Activated naive CD8-positive, alpha-beta T cell treated with anti-CD3 and anti-CD28 coated beads, Interleukin-2, amount 10 ng/mL, durations not matched to agents 7 days and 5 days (primary cell): ENCODE measurements at places on chromosomes 16 and 17.

GRCh38 chr16:11768849-11769248 lies 26.2 kb upstream of the TXNDC11 start:
- DNase-seq: no peak
- no peaks in the 10 kb centered on the region for H3K27me3 ChIP-seq
- H3K4me3 ChIP-seq: peak overlapping the region; percentile 3
- H3K4me1 ChIP-seq: peaks cover 8% of the 10 kb centered on the region
- H3K27ac ChIP-seq: peak overlapping the region; percentile 52

DNA sequence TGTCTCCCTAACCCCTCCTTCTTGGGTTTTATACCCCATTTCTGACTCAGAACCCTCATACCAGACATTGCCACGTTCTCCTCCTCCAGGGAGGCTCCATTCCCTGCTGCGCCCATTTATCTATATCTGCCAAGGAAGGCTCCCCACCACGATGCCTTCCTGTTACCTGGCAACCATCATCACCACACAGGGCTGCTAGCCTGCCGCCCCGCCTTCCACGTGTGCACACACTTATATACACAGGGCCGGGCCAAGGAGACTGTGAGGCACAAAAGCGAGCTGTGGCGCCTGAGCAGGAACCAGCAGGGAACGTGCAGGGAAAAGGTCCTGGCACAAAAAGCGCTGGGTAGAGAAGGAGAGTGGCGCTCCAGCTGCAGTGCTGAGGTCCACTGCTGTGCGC lies 261.8 kb downstream of the CBLN1 start:
- DNase-seq: no peak
- H3K27ac ChIP-seq: peak overlapping the region; percentile 21
- H3K4me3 ChIP-seq: no peak overlapping the region

- no peak for DNase-seq
- H3K4me1 ChIP-seq: no peaks in the 10 kb centered on the region
- no peaks in the 10 kb centered on the region for H3K27me3 ChIP-seq
- H3K36me3 ChIP-seq: no peaks in the 10 kb centered on the region
- no peak overlapping the region for H3K27ac ChIP-seq
These were observed 196.7 kb downstream of the CYB561 start for GRCh38 chr17:63249256-63250004.

GRCh38 chr17:74281799-74282198 lies 7.8 kb downstream of the DNAI2 start:
- H3K36me3 ChIP-seq: no peaks in the 10 kb centered on the region
- H3K4me3 ChIP-seq: no peak overlapping the region
- peak overlapping the region; percentile 9 for H3K27ac ChIP-seq
- no peak for DNase-seq

GRCh38 chr17:80283116-80283852 lies 22.6 kb downstream of the RNF213 start:
- no peak overlapping the region for H3K27ac ChIP-seq
- no peaks in the 10 kb centered on the region for H3K27me3 ChIP-seq
- no peak overlapping the region for H3K4me3 ChIP-seq
- H3K36me3 ChIP-seq: peaks cover 30% of the 10 kb centered on the region
- H3K4me1 ChIP-seq: peaks cover 10% of the 10 kb centered on the region
- DNase-seq: no peak

DNA sequence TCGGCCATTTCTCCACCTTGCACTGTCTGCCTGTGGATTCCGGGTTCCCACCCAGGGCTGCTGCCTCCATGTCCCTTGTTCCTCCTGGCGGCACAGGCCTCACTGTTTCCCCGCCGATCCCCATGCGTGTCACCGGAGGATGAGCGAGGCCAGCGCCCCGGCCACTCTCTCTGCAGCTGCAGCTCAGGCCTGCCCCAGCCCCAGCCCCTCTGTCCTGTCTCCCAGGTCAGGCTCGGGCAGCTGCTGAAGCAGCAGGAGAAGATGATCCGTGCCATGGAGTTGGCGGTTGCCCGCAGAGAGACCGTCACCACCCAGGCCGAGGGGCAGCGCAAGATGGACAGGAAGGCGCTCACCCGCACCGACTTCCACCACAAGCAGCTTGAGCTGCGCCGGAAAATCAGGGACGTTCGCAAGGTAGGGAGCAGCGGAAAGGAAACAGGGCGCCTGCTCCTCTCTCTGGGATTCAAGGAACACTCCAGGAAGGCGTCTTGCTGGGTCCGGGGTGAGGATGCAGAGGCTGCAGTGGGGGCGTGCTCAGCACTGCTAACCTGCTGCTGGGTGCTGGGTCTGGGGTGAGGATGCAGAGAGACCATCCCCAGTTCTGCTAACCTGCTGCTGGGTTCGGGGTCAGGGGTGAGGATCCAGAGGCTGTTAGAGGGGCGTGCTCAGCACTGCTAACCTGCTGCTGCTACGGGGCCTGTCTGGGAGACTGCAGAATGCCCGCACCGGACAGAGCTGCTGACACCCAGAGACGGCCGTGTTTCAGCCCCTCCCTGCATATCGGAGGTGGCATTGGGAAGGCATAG lies 6.1 kb upstream of the GAA start:
- H3K4me3 ChIP-seq: no peak overlapping the region
- no peak for DNase-seq
- H3K27ac ChIP-seq: no peak overlapping the region
- no peaks in the 10 kb centered on the region for H3K36me3 ChIP-seq

GRCh38 chr16:88805340-88805715 lies 1.7 kb downstream of the CDT1 start:
- H3K27me3 ChIP-seq: no peaks in the 10 kb centered on the region
- no peak for DNase-seq
- peaks cover 20% of the 10 kb centered on the region for H3K4me1 ChIP-seq
- peaks cover 14% of the 10 kb centered on the region for H3K36me3 ChIP-seq
- no peak overlapping the region for H3K27ac ChIP-seq
- no peak overlapping the region for H3K4me3 ChIP-seq

- no peaks in the 10 kb centered on the region for H3K27me3 ChIP-seq
- peaks cover 33% of the 10 kb centered on the region for H3K4me1 ChIP-seq
- DNase-seq: peak; percentile 78
- peak overlapping the region; percentile 96 for H3K27ac ChIP-seq
- H3K36me3 ChIP-seq: peaks cover 17% of the 10 kb centered on the region
These were observed 675 bp downstream of the RNF213 start for GRCh38 chr17:80261159-80261894.

DNA sequence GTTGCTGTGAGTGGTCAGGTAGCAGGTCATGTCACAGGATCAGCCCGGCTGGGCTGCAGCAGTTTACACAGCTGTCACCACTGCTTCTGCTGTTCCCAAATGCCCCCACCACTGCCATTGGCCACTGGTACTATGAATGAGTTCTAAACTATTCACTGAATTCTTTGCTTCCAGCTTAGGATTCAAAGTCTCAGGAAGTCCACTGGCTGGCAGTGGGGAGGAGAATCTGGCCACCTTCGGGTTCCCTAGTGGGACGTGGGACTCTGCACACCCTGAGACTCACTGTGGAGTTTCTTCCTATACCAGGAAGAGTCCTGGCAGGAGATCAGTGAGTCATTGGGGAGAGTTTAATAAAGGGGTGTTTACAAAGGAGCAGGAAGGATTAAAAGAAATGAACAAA lies 6.9 kb downstream of the MT1X start:
- no peak for DNase-seq
- H3K27me3 ChIP-seq: peaks cover 2% of the 10 kb centered on the region
- H3K36me3 ChIP-seq: peaks cover 6% of the 10 kb centered on the region
- no peak overlapping the region for H3K27ac ChIP-seq

- no peak overlapping the region for H3K4me3 ChIP-seq
- H3K4me1 ChIP-seq: peaks cover 32% of the 10 kb centered on the region
- H3K27me3 ChIP-seq: no peaks in the 10 kb centered on the region
- no peak for DNase-seq
These were observed 16.4 kb upstream of the SEC14L1 start for GRCh38 chr17:77124192-77124889.

GRCh38 chr16:84054916-84055315 lies 12.3 kb upstream of the SLC38A8 start:
- H3K4me1 ChIP-seq: no peaks in the 10 kb centered on the region
- no peak overlapping the region for H3K27ac ChIP-seq
- H3K4me3 ChIP-seq: no peak overlapping the region
- H3K27me3 ChIP-seq: no peaks in the 10 kb centered on the region
- no peak for DNase-seq

- no peaks in the 10 kb centered on the region for H3K27me3 ChIP-seq
- H3K4me3 ChIP-seq: no peak overlapping the region
- no peak overlapping the region for H3K27ac ChIP-seq
- no peaks in the 10 kb centered on the region for H3K36me3 ChIP-seq
- no peak for DNase-seq
- no peaks in the 10 kb centered on the region for H3K4me1 ChIP-seq
These were observed 606.3 kb downstream of the KCNJ2 start for GRCh38 chr17:70775679-70776078.

DNA sequence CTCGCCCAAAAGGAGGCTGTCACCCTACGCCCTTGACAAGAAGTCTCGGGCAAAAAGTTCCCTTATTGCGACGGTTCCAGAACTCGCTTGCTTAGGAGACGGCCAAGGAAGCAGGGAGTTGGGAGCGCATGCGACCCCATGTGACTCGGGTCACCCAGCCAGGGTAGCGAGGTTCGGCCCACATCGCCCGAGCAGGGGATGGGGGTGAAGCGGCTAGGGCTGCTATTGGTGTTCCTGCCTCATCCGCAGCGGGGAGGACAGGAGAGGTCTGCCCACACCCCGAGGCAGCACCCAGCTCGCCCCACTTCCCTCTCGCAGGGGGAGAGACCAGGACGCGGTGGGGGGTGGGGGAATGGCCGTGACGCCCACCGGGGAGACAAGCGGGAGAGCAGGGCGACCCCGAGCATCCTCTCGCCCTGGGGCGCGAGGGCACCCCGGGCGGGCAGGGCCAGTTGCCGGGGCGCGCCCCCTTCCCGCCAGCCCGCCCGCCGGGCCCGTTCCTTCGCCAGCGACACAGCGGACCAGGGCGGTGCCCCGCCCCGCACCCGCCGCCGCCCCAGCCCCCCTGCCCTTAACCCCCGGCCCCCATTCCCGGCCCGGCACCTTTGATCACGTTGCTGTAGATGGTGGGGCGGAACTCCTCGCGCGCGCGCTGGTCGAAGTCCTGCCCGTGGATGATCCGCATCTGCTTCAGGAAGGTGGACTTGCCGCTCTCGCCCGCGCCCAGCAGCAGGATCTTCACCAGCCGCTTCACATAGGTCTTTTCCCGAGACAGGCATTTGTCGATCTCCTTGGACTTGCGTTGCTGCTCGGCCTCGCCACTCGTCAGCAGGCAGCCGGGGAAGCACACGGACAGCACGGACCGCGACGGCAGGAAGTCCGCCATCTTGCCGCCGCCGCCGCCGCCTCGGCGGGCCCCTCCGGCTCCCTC lies 567 bp downstream of the GNA13 start:
- peaks cover 27% of the 10 kb centered on the region for H3K36me3 ChIP-seq
- peaks cover 33% of the 10 kb centered on the region for H3K4me1 ChIP-seq
- peak overlapping the region; percentile 96 for H3K4me3 ChIP-seq
- peaks cover 10% of the 10 kb centered on the region for H3K27me3 ChIP-seq

GRCh38 chr16:23324727-23325126 lies 22.6 kb downstream of the SCNN1B start:
- no peak overlapping the region for H3K4me3 ChIP-seq
- H3K27me3 ChIP-seq: peaks cover 6% of the 10 kb centered on the region
- no peak overlapping the region for H3K27ac ChIP-seq
- no peak for DNase-seq

- H3K4me3 ChIP-seq: peak overlapping the region; percentile 51
- H3K27me3 ChIP-seq: no peaks in the 10 kb centered on the region
- peaks cover 25% of the 10 kb centered on the region for H3K36me3 ChIP-seq
- no peak for DNase-seq
- H3K27ac ChIP-seq: peak overlapping the region; percentile 93
These were observed 16.4 kb downstream of the CDR2 start for GRCh38 chr16:22358000-22358399.

GRCh38 chr17:17408236-17408794 lies 68.5 kb upstream of the MED9 start:
- peaks cover 2% of the 10 kb centered on the region for H3K36me3 ChIP-seq
- H3K4me1 ChIP-seq: peaks cover 43% of the 10 kb centered on the region
- peaks cover 4% of the 10 kb centered on the region for H3K27me3 ChIP-seq
- H3K27ac ChIP-seq: no peak overlapping the region
- H3K4me3 ChIP-seq: no peak overlapping the region
- DNase-seq: no peak

GRCh38 chr17:31598921-31599571 lies 207.6 kb downstream of the RAB11FIP4 start:
- no peak overlapping the region for H3K27ac ChIP-seq
- no peaks in the 10 kb centered on the region for H3K36me3 ChIP-seq
- H3K27me3 ChIP-seq: no peaks in the 10 kb centered on the region
- H3K4me3 ChIP-seq: no peak overlapping the region
- DNase-seq: no peak
- peaks cover 2% of the 10 kb centered on the region for H3K4me1 ChIP-seq

- H3K4me3 ChIP-seq: no peak overlapping the region
- H3K27ac ChIP-seq: no peak overlapping the region
- no peak for DNase-seq
These were observed 22.9 kb downstream of the RPGRIP1L start for GRCh38 chr16:53680756-53681155.

- no peak for DNase-seq
- H3K27ac ChIP-seq: no peak overlapping the region
- H3K4me3 ChIP-seq: no peak overlapping the region
These were observed 34.4 kb upstream of the CDRT4 start for GRCh38 chr17:15501793-15502192.

GRCh38 chr17:9434642-9435057 lies 141.0 kb downstream of the STX8 start:
- DNase-seq: no peak
- H3K4me1 ChIP-seq: peaks cover 9% of the 10 kb centered on the region
- H3K27ac ChIP-seq: no peak overlapping the region
- H3K27me3 ChIP-seq: no peaks in the 10 kb centered on the region
- H3K36me3 ChIP-seq: peaks cover 7% of the 10 kb centered on the region
- H3K4me3 ChIP-seq: no peak overlapping the region

DNA sequence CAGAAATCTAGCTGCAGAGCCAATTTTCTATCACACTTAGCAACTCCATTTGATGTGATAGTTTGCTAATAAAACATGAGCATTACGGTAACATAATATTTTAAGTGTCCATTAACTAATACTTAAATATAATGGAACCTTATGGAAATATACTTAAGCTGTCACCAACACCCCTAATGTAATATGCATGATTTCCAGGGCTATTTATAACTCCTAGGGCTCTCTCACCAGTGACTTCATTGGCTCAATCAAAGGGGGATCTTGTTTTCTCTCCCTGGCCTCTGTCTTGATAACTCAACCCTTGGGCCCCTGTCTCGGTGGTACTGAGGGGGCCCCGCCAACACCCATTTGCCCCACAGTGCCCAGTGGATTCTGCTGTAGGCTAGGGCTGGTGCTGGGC lies 170.4 kb downstream of the SALL1 start:
- no peak overlapping the region for H3K27ac ChIP-seq
- no peaks in the 10 kb centered on the region for H3K36me3 ChIP-seq
- no peak for DNase-seq
- H3K4me3 ChIP-seq: no peak overlapping the region

- H3K4me3 ChIP-seq: peak overlapping the region; percentile 58
- peaks cover 11% of the 10 kb centered on the region for H3K36me3 ChIP-seq
- H3K27me3 ChIP-seq: peaks cover 11% of the 10 kb centered on the region
- H3K27ac ChIP-seq: peak overlapping the region; percentile 57
- DNase-seq: peak; percentile 54
These were observed 491 bp downstream of the USP7 start for GRCh38 chr16:8963010-8963820.
